Tibial nerve (tissue), 4 donors: ENCODE measurements at places on chromosomes 7 and 10. TPM values are rescaled to one million over a fixed set of nuclear protein-coding genes. Genes with fewer than 3 reads are reported as not detected.

DNA sequence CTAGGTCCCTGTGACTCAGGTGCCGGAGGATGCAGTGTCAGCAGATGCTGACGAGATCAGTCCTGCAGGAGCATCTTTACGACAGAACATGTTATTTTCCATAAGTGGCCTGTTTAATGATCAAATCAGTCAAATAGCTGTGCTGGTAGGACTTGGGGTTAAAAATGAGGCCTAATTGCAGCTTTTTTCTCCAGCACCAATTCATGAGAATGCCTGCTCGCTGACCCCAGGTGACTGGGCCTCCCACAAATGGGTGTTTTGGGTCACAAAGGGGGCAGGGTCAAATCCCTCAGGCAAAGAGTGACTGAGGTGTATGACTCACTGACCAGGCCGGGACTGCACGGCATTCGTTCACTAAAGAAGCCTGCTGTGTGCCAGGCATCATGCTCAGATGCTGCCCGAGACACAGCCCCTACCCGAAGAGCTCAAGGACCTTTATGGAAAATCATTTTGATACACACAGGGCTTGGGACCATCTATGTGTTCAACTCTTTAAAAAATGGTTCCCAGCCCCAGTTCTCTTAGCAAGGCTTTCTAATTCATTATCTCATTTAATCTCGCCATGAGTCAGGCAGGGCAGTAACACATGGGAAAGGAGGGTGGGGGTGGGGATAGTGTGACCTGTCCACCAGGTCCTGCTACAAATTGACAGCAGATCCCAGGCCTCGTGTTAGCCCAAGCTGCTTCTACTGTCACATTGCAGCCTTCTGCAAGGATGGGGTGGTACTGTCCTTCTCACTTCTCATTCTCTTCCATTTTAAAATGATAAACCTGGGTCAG lies 21.1 kb downstream of the ZNF775 start:
- DNase-seq: no peak

DNA sequence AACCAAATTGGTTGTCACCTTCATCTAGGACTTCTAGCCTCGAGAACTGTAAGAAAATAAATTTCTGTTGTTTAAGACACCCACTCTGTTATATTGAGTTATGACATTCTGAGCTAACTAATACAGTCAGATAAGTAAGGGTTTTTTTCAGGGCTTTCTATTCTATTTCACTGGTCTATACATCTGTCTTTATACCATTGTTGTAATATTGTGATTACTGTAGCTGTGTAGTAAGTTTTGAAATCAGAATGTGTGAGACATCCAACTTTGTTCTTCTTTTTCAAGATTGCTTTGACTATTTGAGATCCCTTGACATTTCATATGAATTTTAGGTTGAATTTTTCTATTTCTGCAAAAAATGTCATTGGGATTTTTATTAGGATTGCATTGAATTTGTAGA lies 7.5 kb downstream of the IFIT1 start:
- no peak for DNase-seq

DNA sequence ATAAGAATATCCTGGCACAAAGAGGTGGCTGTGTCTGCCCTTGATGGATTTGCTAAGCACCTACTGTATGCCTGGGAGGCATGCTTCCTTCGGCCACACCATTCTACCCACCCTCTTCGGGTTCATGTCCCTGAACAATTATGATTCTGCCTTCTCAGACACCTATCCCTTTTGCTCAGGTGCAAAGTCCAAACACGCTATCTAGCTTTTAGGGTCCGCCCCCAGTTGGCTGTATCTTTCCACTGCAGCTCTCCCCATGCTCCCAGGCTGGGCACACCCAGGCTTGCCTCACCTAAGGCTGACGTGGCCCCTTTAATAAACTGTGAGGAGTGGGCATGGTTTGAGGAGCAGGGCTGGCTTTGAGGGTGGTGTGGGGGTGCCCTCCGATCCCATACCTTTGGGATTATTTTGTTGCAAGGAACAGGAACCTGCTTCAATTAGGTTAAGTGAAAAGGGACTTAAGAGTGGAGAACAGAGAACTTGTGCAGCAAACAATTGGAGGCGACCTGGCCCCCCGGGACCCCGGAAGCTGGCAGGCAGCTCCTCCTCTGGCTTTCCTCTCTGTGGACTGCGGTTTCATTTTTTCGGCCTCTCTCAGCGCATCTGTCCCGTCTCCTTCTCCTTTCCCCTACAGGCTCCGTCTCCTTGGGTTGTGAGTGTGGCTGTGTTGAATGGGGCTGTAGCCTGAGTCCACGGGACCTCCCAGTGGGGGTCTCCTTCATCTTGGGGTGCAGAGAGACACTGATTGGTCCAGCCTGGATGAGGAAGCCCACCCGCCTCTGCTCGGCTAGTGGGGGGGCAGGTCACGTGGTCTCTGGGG lies 3.8 kb downstream of the CLIP2 start:
- DNase-seq: no peak

GRCh38 chr7:112505495-112505894 lies 24.7 kb downstream of the LSMEM1 start:
- DNase-seq: no peak

- DNase-seq: no peak
Observed at GRCh38 chr7:147861058-147861716, 729.4 kb upstream of the C7orf33 start.

GRID2IP gene
- not detected for total RNA-seq

DNA sequence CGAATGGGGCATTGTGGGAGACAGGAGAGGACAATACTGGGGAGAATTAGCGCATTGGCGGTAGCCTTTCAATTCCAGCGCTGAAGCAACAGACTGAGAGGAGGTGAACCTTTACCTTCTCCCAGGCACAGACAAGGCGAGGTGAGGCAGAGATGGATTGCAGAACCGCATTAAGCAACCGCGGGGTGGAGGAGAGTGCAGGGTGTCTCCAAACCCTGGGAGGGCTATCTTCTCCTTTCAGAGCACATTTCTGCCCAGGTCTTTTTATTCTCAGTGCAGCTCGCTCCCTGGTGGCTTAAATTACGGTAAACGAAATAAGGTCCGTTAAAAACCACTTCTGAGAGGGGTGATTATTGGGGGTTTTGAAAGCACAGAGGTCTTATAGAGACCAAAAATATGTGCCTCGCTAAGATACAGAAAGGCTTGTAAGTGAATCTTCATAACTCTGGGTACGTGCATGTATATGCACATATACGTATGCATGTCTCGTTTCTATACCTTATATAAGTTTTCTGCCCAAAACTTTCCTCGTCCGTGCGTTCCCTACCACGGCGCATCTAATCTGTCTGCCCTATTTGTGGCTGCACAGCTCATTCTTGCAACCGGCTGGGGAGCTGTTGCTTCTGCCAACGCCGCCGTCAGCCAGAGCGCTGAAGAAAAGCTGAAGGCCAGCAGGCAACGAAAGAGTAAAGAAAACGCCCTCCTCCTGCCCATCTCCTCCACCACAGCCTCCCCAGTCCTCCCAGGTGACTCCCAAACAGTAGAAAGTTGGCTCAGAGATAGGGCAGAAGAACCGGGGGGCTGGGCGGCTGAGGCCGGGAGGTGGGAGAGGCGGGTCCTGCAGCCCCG lies 895 bp upstream of the ZNF804B start:
- DNase-seq: no peak

AZGP1 gene
- total RNA-seq: 94.5 TPM

IDI2 gene
- not detected for total RNA-seq

DNA sequence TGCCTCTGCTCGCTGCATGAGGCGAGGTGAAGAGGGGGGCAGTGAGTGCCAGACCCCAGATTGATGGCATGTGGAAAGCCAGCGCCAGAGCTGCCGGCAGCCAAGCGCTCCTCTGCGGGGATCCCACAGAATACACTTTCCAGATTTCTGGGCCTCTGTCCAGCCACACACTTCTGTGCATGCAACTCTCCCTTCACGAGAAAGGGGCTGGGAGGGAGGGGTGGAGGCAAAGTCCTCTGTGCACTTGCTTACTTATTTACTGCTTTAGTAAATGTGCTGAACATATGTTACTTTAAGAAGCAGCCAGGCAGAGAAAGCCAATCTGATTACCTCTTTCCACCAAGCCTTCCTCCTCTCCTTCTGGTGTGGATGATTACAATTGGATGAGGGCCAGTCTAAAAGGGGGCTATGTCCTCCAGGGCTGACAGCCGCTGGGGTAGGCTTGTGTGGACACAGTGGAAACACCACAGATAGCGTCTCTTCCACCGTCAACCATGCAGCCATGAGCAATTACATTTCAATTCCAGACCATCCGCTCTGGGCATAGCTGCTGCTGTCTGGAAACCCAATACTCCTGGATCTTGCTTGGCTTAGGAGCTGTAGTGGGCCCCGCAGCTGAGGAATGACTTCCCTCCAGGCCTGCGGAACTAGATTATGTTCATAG lies 322.8 kb upstream of the ANKRD30A start:
- DNase-seq: no peak

ITGA8 gene
- total RNA-seq: 5.5 TPM

ZNF425 gene
- 5.1 TPM for total RNA-seq

GRCh38 chr10:14837003-14837756 lies 657 bp downstream of the CDNF start:
- DNase-seq: no peak

- DNase-seq: no peak
Observed at GRCh38 chr10:31918671-31919409, 9.8 kb downstream of the ARHGAP12 start.

POLD2 gene
- 81.6 TPM for total RNA-seq

INMT gene
- 87.3 TPM for total RNA-seq

UNCX gene
- total RNA-seq: not detected

DNA sequence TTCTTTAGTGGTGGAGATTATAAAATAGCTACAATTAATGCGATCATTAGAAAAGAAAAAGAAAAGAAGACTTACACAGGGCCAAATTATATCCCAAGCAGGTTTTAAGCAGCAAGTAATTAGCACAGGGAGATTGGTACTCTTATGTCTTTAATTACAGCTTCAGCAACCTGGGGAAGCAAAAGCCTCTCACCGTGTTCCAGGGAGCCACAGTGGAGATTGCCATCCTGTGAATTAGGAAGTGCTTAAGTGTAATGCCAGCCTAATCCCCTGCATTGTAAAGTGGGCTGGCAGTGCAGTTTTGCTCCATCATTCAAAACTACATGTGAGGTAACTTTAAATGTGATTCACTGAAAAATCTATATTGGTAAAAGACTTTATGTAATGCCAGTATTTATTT lies 533.5 kb upstream of the COBL start:
- DNase-seq: no peak

NUTM2E gene
- total RNA-seq: 0.21 TPM

GRCh38 chr7:54664235-54665228 lies 94.5 kb downstream of the SEC61G start:
- no peak for DNase-seq

RBM20 gene
- total RNA-seq: 1.3 TPM

GRCh38 chr10:124138883-124139348 lies 45.5 kb upstream of the CHST15 start:
- no peak for DNase-seq

DNA sequence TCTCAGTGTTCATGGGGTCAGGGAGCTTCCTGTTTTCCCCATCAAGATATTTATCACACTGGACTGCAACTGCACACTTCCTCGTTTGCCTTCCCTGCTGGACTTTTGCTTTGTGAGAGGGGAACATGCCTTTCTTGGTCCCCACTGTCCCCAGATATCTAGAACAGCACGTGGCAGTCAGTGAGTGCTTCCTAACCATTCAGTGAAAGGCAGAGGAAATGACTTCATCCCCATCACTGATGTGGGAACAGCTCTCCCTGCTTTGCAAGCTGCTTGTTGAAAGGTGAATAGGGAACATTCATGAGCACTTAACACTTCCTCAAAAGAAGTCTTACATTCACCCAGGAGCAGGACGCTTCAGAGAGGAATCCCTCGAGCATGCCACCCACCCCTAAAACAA lies 135.4 kb downstream of the MYOF start:
- no peak for DNase-seq

GRCh38 chr7:23514755-23515154 lies 17.0 kb downstream of the TRA2A start:
- no peak for DNase-seq
